ENCODE measurements at places on chromosomes 3 and 15.

DNA sequence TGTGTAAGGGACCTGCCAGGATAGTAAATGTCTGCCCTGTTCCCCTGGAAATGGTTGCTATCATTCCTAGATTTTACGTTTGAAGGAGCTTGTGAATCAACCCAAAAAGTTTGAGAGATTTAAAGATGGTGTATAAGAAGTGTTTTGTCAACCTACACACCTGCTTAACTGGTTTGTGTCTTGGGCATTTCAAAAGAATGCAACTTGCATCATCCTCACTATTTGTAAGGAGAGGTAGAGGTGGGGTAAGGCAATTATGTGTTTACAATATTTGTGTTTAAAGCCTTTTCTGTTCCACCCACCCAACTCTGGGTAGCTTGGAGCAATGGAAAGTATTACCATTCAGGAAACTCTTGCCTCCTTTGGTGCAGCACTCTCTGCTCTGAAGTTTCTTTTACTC is 314.2 kb upstream of the RARB start:
- no peak for DNase-seq

- no peak for DNase-seq
Measured at GRCh38 chr3:142481196-142481595, 33.4 kb upstream of the XRN1 start.

DNA sequence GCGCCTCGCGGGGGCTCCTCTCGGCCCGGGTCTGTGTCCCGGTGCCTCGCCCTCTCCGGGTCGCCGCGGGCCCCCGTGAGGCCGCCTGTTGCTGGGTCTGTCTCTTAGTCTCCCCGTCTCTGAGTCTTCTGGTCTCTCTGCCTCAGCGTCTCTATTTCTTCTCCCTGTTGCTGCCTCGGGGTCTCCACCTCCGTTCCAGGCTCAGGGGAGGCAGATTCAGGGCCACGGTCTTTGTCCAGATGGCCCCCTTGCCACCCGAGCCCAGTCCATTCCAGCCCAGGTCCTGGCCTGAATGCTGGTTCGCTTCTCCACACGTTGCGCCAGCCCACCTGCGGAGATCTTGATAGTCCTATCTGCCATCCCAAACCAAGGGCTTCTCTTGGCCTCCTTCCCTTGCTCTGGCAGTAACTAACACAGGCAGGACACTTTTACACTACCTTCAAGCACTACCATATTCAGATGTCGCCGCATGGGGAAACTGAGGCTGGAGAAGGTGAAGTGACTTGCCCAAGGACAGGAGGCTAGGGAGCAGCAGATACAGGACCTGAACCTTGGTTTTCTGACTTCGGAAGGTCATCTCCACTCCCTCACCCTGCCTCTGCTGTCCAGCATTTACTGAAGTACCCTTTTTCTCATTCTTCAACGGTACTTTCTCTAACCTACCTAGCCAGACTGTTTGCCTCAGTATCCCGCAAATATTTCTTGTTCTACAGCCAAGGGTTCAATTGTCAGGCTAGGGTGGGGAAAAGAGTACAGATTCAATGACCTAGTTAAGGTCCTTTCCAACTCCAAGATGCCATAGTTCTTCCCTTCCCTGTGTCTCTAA is 616 bp upstream of the IGDCC4 start:
- no peak for DNase-seq

- DNase-seq = no peak
Measured at GRCh38 chr15:35774653-35775052, 228.7 kb upstream of the DPH6 start.

DNA sequence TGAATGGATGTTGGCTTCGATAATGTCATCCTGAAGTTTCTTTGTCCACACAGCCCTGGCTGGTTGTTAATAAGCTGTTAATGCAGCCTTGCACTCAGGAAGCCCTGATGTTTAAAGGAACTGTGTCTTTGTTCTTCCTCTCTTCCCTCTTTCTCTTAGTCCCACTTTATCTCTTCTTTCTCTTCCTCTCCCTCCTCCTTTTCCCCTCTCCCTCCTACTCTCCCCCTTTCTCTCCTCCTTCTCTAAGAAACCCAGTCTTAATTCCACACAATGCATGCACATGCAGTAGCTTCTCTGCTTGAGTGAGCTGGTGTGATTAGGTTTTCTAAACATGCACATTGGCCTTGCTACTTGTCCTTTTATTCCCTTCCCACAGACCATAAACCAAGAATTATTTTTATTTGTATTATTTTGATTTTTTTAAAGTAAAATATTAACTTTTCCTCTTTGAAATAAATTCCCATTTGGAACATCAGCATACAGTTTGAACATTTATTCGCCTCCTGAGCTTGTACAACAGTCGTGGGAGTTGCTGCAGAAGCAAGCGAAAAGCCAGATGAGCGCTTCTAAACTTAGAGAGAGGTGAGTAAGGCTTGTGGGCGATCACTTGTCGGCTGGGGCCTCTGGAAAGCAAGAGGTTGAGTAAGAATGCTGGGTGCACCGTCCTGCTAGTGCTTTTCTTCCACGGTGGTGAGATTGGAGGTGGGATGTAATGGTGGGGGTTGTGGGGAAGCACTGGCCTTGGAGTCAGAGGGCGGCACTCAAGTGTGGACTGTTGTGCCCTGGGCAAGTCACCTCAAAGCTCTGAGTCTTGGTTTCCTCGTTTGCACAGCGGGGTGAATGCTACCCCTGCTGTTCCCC is 7.2 kb downstream of the GHRL start:
- DNase-seq = no peak

- no peak for DNase-seq
Measured at GRCh38 chr3:110504901-110505300, 566.7 kb upstream of the NECTIN3 start.

DNA sequence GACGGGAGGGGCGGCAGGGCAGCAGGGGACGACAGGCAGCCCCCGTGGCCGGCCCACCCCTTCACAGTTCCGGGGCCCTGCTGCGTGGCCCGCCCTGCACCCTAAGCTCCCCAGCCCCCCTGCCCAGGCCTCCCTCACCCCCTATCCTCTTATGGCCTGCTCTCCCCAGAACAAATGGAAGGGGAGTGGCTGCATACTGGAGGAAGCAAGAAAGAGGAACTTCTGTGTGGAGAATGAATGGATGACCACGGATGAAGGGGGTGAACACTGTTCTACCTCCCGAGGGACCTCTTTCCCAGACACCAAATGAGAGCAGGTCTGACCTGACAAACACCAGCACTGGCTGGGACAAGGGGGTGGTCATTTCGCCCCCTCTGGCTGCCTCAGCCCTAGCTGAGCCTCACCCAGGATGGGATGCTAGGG is 25.0 kb downstream of the SEC61A1 start:
- DNase-seq = no peak

DNA sequence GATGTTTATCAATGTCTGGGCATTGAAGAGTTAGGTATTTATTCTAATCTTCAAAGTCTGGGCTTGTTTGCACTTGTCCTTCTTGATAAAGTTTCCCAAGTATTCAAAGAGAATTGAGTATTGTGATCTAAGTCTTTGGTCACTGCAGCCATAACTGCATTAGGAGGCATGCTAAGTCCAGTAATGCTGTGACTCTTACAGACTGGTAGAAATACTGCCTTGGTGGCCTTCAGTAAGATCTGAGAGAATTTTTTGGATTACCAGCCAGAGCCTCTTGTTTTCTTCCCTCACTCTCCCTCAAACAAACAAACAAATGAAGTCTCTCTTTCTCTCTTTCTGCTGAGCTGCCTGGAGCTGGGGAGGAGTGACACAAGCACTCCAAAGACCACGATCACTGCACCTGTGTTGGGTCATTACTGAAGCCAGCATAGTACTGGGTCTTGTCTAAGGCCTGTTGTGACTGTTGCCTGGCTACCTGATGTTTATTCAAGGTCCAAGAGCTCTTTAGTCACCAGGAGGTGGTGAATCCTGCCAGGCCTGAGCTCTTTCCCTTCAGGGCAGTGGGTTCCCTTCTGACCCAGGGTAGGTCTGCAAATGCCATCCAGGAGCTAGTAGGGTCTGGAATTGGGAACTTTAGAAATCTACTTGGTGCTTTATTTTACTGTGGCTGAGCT is 14.8 kb upstream of the RBP2 start:
- DNase-seq = no peak

- DNase-seq = peak; percentile 90
Measured at GRCh38 chr15:81888748-81889484, 156.9 kb downstream of the MEX3B start.

DNA sequence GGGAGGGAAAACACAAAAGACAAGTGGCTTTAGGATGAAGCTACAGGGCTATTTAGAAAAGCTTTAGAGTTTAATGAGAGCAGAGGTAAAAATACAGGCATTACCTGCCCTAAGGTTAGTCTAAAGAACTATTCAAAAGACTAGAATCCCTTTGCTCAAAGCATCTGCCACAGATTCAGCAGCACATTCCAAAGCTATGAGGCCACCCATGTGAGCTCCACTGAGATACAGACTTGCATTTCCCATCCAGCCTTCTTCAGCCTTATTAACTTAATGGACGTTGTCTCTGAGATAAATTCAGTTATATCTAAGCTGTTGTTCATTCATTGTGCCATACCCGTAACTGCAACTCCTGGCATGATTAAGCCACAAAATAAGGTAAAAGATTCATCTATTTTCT is 25.4 kb downstream of the CXCR6 start:
- no peak for DNase-seq

Data from foreskin melanocyte (primary cell).